Activated CD8-positive, alpha-beta memory T cell treated with anti-CD3 and anti-CD28 coated beads for 1 hour (primary cell): ENCODE measurements at places on chromosomes 3 and 15.

GRCh38 chr3:127218454-127218922 is 25.6 kb downstream of the PRR23E start:
- DNase-seq = no peak

GRCh38 chr3:170465955-170466354 is 47.3 kb downstream of the CLDN11 start:
- no peak for DNase-seq

GRCh38 chr3:41482134-41482533 is 282.8 kb downstream of the CTNNB1 start:
- no peak for DNase-seq

- DNase-seq = no peak
Measured at GRCh38 chr3:122628567-122628966, 51.1 kb downstream of the PARP15 start.

DNA sequence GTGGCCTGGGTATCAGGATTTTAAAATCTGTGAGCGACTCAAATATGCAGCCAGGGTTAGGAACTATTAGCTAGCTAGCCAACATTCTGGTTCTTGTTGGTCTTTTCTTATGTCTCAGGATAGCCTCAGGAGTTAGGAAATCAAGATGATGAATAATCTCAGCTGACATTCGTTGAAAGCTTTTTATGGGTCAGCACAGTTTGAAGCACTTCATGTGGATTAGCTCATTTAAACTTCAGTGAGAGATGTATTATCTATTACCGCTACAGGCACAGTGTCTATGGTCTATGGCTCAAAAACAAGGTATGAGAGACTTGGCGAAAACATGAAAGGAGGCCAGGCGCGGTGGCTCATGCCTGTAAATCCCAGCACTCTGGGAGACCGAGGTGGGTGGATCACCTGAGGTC is 187.5 kb upstream of the THRB start:
- DNase-seq = no peak

DNA sequence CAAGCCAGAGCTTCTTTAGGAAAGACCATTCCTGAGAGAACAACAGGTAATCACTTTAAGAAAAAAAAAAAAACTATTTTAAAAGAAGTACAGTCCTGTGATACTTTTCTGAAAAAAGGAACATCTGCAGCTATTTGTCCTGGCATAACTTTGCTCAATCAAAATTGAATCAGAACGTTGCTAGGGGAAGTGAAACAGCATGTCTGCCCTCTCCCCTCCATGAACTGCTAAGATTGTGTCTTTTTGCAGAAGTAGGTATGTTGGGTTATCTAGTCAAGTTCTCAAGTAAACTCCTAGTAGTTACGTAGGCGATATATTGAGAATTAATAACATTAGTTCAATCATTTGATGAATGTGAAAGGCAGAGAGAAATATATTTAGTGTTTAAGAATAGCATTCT is 1013.3 kb downstream of the TUSC7 start:
- no peak for DNase-seq

GRCh38 chr3:101070799-101071121 is 77.5 kb upstream of the ABI3BP start:
- no peak for DNase-seq

GRCh38 chr3:57065588-57065987 is 5.1 kb downstream of the SPATA12 start:
- no peak for DNase-seq

DNA sequence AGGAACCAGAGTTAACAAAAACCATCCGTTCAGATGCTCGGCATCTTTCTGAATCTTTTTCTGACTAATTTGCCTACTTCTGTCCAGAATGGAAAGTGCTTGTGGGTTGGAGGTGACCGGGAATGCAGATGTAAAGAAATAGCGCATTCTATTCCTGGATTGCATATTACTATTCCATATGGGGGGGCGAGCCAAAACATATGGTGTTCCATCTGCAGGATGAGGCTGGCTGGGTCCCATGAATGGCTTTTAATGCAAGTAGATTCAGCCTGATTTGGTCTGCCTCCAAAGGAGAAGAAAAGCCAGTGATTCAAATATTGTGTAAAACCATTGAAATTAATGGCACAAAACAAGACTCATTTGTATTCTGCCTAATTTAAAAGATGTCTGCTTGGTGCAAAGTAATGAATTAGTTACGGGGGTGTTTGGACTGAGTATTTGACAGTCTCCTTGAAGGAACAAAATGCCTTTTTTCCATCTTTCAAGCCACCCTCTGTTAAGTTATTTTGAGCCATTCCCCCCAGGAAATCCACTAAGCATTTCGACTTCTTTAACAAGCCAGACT is 99.0 kb downstream of the ST8SIA2 start:
- DNase-seq = no peak

DNA sequence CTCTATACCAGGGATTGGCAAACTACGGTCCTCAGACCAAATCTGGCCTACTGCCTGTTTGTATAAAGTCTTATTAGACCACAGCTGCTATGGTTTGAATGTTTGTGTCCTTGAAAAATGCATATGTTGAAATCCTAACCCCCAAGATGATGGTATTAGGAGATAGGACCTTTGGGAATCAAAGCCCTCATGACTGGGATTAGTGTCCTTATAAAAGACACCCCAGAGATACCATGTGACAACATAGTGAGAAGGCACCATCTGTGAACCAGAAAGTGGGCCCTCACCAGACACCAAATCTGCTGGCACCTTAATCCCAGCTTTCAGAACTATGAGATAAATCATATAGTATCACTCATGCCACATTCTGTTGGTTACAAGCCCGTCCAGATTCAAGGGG is 7.4 kb downstream of the HMCES start:
- no peak for DNase-seq

GRCh38 chr3:165742351-165742750 is 94.9 kb downstream of the BCHE start:
- no peak for DNase-seq

DNA sequence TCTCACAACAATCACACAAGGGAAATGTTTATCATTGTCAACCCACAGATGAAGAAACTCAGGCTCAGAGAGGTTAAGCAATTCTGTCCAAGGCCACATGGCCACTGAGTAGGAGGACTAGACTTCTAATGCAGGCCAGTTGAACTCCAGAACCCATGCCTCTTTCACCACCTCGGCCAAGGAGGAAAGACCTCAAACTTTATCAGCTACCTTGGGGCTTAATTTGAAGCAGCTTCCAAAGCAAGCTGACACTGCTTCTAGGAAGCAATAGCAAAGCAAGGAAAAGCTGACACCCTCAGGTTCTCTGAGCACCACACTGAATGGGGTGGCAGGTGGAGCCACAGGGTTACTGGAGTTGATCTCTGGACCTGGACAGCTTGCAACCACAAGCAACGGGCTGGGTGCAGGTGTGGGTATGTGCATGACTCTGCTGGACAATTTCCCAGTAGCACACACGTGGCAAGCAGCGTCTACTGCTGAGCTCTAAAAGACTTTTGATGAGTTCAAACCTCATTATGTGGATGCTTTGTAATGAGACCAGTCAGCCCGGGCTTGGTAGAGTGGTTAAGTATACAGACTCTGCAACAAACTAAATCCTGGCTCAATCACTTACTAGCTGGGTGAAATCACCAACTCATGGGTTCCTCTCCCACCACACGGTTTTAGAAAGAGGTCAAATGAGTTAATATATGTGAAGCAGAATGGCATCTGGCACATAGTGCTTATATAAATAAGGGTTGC is 23.1 kb downstream of the CCNL1 start:
- DNase-seq = no peak

DNA sequence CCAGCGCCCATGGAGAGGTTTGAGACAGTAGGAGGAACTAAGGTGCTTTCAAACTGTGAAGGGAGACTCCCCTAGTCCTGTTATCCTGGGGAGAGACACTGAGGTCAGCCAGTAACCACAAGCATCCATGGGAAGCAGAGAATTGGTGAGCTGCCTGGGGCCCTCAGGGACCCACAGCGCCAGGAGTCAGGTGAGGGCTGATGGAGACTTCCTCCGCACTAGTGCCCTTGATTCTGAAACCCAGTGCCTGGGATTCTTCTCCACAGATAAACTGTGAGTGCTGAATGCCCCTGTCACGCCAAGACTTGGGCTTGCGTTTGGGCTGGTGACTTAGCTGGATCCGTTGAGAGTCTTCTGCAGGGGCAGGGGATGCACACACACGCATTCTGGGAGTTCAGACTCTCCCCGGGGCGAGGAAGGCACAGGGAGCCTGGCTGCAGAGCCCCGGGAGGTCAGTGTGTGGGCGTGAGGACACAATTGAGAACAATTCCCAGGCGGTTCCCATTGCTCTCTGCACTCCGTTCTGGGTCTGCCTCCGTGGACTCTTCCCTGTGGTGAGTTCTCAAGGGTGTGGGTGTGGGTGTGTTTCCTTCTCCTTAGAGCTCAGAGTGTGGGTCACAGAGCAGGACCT is 37.9 kb upstream of the SLCO2A1 start:
- no peak for DNase-seq

GRCh38 chr3:108487439-108487838 is 23.0 kb downstream of the MYH15 start:
- DNase-seq = no peak

DNA sequence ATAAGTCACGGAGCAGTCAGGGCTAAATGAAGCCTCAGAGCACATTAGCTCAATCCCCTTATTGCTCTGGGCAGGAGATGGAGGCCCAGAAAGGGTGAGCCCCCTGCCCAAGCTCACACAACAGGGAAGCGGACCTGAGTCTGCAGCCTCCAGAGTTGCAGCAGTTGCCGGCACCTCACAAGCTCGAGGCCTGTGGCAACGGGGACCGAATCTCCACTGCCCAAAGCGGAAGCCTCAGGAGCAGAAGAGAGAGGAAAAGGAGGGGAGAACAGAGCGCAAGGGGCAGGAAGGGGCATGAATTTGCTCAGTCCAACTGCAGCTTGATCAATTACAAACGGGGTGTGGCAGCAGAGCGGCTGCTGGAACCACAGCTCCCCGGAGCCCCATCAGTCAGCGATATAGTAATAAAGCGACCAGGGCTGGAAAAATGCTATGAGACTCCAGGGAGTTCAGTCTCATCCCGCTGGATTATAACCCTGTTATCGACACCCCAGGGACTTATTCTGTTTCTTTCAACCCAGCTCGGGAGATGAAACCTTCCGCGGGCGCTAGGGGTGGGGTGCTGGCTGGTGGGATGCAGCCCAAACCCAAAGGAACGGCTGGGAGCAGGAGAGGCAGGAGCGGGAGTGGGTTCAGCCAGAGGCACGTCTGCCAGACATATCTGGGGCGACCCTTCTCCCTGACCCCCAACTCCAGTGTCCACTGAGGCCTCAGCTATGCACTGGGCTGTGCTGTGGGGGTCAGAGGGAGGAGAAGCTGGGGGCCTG is 219.7 kb upstream of the LINGO1 start:
- DNase-seq = no peak

DNA sequence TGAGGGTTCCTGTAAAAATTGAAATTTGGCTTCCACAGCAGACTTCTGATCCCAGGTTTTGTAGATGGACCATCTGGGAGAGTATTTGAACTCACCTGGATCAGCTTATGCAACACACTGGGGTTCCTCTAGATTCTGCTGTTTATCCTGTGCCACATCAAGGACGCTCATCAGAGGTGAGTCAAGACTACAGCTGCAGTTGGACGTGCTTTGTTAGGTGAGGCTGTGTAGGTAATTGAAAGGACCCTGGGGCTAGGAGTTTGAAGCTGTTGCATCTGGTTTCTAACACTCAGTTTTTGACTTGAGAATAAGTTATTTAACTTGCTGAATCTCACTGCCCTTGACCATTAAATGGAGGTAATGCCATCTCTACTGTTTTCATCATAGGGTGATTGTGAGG is 394.2 kb downstream of the EDEM1 start:
- DNase-seq = no peak

GRCh38 chr15:63367390-63367789 is 14.3 kb downstream of the CA12 start:
- no peak for DNase-seq

DNA sequence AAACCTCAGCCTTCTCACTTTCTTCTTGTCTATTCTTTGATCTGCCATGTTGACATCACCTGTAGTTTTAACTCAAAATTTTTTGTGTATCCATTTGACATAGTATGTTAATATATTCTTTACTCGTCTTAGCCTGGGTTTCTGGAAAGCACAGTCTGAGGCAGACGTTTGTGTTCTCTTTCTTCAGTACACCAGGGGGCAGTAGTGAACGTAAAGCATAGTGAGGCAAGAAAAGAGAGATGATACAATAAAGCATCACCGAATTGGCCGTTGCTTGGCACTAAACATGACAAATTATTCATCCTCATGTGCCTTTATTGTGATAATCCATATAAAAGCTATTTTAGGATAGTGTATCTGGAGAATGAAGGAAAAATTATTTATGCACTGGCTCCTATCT is 141.0 kb upstream of the MYRIP start:
- no peak for DNase-seq

- DNase-seq = no peak
Measured at GRCh38 chr3:39186692-39187151, 5.7 kb downstream of the XIRP1 start.

GRCh38 chr15:81955382-81956062 is 90.3 kb downstream of the MEX3B start:
- no peak for DNase-seq

DNA sequence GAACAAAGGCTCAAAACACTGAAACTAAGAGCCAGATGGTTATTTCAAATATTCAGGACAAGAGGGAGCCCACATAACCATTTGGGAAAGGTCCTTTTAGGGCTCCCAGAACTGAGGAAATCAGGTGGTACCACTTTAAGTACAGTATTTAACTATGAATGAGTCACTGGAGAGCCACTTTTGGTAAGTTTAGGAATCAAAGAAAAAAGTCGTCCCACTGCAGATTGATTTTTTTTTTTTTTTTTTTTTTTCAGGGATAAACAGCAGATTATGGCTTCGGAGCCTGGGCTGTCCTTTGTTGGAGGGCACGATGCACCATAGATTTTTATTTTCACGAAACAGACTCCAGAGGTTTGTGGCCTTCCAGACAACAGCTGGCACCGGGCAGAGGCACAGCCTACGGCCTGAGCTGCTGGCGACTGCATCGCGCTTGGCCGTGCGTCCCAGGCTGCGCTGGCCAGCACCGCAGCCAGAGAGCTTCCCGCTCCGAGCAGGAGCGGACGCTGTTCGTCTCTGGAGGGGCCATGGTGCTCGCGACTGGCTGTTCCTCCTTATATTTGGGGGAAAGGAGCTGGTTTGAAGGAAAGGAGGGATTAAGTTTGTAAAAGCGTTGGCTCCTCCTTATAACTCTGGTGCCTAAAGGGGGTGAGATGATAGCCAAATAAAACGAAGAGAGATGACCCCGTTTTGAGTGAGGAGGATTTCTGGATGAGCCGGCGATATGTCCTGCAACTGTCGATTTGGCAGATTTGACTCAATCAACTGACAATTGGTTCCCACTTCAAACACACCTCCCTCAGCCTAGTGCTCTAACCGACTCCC is 152.9 kb upstream of the GOLIM4 start:
- no peak for DNase-seq
